ENCODE measurements at places on chromosomes 6 and 20. TPM values are rescaled to one million over a fixed set of nuclear protein-coding genes. Genes with fewer than 3 reads are reported as not detected.
A peak's percentile ranks its signal among the peaks of the same experiment; 100 is the strongest.

GRCh38 chr20:57980506-57980905 lies 247.9 kb downstream of the ANKRD60 start:
- DNase-seq = no peak

DNA sequence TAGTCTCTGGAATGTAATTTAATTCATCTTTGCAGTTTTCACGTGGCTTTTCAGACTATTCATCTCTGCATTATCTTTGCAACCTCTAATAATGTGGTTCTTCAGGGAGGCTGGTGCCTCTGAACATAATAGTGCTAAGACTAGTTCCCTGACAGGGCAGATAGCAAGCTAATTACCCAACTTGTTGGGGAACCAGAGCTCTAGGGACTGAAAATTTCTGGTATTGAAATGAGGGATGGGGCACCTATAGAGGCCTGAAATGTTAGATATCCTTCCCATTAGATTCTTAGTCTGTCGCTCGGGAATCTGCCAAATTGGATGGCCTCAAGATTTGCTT lies 693.6 kb upstream of the MAP3K7 start:
- DNase-seq = no peak

DNA sequence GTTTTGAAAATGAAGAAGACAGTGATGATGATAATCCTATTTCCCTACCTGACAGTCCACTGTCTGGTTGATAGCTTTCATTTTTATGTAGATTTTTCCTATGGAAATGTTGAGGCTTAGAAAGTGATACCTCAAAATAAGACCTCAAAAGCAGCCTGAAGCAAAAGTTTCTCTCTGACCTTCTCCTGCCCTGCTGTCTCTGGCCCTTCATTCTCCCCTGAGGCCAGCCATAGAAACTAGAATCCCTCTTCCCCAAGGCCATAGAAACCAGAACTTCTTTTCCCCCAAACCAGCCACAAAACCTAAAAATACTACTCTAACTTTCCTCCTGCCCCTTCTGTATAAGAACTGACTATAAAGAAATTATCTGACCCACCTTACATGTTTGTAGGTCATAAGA lies 52.6 kb upstream of the GCM1 start:
- DNase-seq = no peak

DNA sequence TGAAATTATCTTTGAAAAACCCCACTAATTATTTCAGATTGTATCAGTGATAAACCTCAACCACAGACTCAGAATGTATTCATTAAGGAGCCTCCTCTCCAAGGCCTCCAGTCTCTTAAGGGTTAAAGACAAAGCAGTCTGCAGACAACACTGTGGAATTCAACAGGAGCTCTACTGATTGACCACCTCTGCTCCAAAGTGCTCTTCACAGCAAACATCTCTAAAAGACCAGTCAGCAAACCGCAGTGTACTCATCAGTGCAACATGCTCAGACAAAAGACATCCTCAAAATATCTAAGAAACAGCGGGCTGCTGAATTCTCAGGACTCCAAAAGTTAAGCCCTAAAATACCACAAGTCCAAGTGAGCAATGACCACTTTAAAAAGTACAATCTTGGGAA lies 42.0 kb downstream of the UQCC1 start:
- no peak for DNase-seq

DNA sequence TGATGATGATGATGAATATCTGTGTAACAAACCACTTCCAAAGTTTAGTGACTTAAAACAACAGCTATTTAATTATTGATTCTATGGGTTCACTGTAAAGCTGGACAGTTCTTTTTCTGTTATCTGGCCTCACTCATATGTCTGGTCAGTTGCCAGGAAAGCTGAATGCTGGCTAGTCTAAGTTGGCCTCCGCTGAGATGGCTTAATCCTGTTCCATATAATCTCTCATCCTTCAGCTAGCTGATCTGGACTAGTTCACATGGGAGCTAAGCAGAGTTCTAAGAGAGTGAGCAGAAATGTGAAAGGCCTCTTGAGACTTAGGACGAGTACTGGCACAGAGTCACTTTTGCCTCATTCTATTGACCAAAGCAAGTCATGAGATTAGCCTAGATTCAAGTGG lies 334.7 kb upstream of the FLRT3 start:
- DNase-seq = no peak

DNA sequence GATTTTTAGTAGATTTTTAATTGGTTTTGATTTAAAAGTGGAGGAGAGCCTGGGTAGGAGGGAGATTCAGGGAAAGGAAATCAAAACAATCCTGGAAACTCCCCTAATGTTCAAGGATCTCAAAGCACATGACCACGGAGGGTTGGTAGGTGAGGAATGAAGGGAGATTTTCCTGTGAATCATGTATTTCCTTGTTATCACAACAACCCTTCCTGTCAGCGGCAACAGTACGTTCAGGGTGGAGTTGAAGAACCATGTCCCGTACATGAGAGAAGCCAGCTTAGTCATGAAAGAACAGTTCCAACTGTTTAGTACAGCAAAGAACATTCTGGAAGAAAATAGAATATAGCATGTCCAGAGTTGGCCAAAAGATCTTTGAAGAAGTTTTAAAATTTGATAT lies 79.4 kb upstream of the SCAF8 start:
- no peak for DNase-seq

Gene ANGPT4
- not detected for total RNA-seq

DNA sequence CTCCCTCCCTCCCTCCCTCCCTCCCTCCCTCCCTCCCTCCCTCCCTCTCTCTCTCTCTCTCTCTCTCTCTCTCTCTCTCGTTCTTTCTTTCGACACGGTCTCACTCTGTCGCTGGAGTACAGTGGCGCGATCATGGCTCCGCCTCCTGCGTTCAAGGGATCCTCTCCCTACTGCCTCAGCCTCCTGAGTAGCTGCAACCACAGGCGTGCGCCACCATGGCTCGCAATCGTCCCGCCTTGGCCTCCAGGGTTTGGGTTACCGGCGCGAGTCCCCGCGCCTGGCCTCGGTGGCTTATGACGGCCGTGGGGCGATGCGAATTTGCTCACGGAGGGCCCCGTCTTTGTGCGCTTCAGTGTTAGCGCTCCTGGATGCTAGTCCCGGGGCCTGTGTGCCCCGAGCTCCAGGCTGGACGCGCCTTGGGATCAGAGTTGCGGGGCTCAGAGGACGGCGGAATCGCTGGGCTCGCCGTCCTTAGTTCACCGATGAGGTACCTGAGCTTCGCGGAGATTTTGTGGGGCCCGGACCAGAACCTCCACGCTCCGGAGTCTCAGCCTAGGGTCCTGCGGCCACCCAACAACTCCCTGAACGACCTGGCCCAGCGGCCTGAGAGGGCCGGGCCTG lies 45.2 kb downstream of the MCUR1 start:
- DNase-seq = no peak

Gene ZNF512B
- total RNA-seq = 12.8 TPM

GRCh38 chr6:160439751-160440150 lies 91.6 kb downstream of the SLC22A3 start:
- DNase-seq = no peak

DNA sequence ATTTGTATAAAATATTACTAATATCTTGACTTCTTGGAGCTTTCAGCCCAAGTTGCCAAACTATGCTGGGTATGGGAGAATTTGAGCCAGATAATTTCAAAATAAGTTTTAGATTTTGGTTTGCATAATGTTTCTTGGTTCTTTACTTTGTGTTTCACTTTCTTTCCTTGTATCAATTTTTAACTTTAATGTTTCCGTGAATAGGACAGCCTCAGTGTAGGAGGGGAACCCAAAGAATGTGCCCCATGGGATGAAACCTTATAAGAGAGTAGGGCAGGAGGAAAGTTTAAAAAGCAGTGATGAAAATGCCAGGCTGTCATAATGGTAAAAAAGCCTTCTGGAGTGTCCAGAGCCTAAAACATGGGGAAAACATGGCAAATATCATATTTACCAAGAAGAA lies 252.4 kb upstream of the IRAK1BP1 start:
- no peak for DNase-seq

Gene IL17A
- total RNA-seq = not detected

- no peak for DNase-seq
These were observed 7.9 kb downstream of the EXOC2 start for GRCh38 chr6:684831-685636.

DNA sequence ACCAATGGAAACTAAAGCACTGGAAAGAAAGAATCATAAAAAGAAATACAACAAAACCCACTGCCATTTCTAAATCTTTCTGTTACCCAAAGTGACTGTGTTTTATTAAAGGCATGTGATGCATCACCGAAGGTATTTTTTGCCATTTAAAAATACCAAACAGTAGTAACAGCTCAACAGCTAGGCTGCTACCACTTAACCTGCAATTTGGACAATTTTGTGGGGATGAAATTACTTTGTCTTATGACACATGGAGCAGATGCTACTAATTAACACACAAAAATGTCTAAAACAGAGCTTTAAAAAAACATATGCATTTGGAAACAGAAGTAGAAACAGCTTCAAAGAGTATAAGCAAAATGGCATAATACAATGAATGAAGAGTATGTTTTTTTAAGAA lies 97.4 kb downstream of the ATXN1 start:
- DNase-seq = no peak

Gene FILIP1
- 183 TPM for total RNA-seq

DNA sequence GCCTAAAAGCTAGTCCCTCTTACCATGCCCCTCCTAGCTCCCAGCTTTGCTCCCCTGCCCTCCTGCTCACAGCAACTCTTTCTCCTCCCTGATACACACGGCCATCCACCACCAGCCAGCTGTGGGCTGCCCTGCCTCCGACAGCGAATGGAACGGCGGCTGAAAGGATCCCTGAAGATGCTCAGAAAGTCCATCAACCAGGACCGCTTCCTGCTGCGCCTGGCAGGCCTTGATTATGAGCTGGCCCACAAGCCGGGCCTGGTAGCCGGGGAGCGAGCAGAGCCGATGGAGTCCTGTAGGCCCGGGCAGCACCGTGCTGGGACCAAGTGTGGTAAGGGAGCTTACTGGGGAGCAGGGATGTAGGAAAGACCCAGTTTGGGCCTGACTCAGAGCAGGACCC lies 16.6 kb upstream of the ZNF76 start:
- DNase-seq = no peak

- DNase-seq = no peak
These were observed 512.8 kb downstream of the MAFB start for GRCh38 chr20:40176098-40176841.

DNA sequence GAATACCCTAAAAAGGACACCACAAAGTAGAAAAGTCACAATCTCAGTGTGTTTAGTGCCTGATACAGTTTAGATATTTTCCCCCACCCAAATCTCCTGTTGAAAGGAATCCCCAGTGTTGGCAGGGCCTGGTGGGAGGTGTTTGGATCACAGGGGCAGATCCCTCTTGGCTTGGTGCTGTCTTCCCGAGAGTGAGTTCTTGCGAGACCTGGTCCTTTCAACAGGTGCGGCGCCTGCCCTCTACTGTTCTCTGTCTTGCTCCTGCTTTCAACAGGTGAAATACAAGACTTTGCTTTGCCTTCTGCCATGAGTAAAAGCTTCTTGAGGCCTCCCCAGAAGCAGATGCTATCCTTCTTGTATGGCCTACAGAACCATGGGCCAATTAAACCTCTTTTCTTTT lies 534.3 kb upstream of the NRSN1 start:
- DNase-seq = no peak

Gene RNF144B
- 9.3 TPM for total RNA-seq

- DNase-seq = no peak
These were observed 73.2 kb downstream of the ATRN start for GRCh38 chr20:3543901-3544507.

GRCh38 chr6:166814390-166814789 lies 142.0 kb downstream of the RNASET2 start:
- DNase-seq = no peak

GRCh38 chr6:43774776-43775534 lies 4.9 kb downstream of the VEGFA start:
- peak; percentile 90 for DNase-seq

- peak; percentile 81 for DNase-seq
These were observed 23.2 kb downstream of the TRERF1 start for GRCh38 chr6:42428326-42429041.

DNA sequence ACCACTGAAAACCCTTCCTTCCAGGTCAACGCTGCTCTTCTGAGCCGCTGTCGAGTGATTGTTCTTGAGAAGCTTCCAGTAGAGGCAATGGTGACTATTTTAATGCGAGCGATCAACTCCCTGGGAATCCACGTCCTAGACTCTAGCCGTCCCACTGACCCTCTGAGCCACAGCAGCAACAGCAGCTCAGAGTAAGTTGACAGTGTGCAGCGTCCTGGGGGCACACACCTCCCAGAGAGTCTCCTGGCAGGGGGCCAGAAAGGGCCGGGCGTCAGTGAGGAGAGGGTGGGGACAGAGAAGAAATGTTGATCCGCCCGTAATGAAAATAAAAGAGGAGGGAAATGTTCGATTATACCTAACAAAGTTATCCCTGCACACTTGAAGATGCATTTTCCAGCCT lies 5.0 kb downstream of the WRNIP1 start:
- DNase-seq = peak; percentile 85

DNA sequence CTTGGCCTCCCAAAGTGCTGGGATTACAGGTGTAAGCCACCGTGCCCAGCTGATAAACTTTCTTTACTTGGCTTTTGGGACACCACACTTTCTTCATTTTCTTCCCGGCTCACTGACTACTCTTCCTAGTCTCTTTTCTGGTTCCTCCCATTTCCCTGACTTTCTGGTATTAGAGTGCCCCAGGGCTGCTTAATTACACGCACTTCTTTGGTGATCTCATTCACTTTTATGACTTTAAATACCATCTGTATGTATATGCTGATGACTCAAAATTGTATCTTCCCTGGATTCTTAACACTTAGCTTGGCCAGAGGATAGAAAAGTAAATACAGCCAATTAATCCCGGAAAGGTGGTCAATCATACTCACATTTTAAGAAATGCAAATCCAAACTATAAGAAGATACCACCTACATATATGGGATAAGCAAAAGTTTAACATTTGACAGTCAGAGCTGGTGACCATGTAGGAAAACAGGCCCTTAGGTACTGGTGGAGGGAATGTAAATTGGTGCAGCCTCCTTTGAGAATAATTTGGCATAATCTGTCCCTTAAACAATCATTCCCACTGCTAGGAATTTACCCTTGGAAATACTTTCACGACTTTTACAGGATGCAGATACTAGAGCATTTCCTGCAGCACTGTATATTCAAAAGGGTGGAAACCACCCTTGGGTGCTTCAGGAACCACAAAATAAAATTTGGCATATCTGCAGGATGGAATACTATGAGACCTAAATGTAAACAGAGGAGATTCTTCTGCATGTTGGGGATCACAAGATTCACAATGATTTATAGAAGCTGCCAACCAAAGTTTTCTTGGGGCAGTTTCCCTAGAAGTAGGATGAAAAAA lies 9.4 kb upstream of the NANP start:
- no peak for DNase-seq

Gene CDYL
- total RNA-seq = 36.3 TPM

- DNase-seq = no peak
These were observed 4.6 kb upstream of the DDX27 start for GRCh38 chr20:49214571-49214970.

- peak; percentile 90 for DNase-seq
These were observed at the start of gene TBX18 for GRCh38 chr6:84764332-84765049. TBX18 (minus strand) TSS chr6:84764598; CDS start chr6:84764181, 417 bp downstream.

Gene DEFB132
- not detected for total RNA-seq
